ENCODE measurements at places on chromosomes 6 and 20. TPM values are rescaled to one million over a fixed set of nuclear protein-coding genes. Genes with fewer than 3 reads are reported as not detected.

DNA sequence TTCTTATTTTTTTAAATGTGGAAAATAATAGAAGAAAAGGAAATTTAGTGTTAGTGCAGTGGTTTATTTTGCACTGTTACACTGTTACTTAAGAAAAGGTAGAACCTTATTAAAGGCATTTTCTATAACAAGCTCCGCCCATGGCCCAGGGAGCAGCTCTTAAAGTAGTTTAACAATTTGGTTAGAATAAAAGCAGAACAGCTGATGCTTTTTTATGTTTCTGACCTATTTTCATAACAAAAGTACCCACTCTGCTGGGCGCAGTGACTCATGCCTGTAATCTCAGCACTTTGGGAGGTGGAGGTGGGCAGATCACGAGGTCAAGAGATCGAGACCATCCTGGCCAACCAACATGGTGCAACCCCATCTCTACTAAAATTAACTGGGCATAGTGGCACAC is 32.6 kb downstream of the DSTN start:
- peaks cover 38% of the 10 kb centered on the region for H3K4me1 ChIP-seq
- DNase-seq = peak; percentile 47
- no peaks in the 10 kb centered on the region for H3K36me3 ChIP-seq
- H3K27ac ChIP-seq = peak overlapping the region; percentile 84

The CD109 gene
- 5.3 TPM for total RNA-seq

The PGC gene
- not detected for total RNA-seq

The CLDN20 gene
- not detected for total RNA-seq
